NCI-H1048 (cell line): ENCODE measurements at places on chromosomes 6 and 20.

- DNase-seq = no peak
Measured at GRCh38 chr6:84462698-84463097, 235.3 kb upstream of the CEP162 start.

DNA sequence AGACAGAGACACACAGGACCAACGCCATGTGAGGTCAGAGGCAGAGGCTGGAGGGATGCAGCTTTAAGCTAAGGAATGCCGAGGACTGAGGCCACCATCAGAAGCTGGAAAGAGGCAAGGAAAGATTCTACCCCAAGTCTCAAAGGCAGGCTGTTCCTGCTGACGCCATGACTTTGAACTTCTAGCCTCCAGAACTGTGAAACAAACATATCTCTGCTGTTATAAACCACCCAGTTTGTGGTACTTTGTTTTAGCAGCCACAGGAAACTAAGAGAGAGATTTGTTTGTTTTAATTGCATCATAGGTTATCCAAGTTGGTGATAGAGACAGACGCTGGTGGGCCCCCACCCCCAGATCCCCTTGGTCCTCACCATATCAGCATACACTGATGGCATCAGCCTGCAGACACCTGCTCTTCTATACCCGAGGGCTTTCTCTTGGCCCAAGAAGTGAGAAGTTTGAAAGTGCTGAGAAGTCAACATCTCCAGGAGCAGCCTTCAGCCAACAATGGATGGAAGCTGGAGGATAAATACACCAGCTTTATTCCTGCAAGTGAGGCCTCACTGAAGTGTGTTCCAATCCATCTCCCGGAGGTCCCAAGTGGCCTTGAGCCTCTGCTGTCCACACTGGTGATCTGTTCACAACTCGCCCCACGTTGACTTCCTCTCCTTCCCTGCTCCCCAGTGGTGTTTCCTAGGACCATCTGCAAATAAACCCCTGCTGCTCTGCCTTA is 154.7 kb downstream of the BTBD3 start:
- DNase-seq = no peak

DNA sequence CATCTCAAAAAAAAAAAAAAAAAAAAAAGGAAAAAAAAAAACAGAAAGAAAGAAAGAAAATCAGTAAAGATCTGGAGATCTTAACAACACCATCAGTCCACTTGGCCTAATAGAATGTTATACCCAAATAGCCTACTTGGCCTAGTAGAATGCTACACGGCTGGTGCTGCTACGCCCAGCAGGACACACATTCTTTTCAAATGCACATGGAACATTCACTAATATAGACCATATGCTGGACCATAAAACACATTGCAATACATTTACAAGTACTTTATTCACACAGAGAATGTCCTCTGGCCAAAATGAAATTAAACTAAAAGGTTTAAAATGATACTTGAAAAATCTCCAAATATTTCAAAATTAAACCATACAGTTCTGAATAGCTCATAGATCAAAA is 80.0 kb upstream of the TNFAIP3 start:
- no peak for DNase-seq

GRCh38 chr6:36487698-36488097 is 44.9 kb downstream of the KCTD20 start:
- no peak for DNase-seq

GRCh38 chr20:44211177-44212039 is 837 bp upstream of the OSER1 start:
- no peak for DNase-seq

DNA sequence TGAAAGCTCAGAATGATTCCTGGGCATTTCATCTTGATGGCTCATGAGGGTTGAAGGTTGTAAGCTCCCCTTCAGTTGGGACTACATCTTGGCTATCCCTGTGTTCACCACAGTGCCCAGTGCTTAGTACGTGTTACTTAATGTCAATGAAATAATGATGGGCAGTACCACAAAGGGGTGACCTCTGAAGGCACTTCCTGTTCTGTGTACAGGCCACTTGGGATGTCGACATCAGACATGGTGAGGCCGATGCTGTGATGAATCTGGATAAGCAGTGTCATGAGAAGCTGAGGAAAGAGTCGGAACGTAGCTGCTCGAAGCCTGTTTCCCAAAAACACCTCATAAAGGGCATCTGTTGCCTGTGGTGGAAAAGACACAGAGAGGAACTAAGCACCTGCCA is 27.6 kb upstream of the RBL1 start:
- DNase-seq = no peak

- DNase-seq = no peak
Measured at GRCh38 chr20:12849225-12849910, 159.4 kb upstream of the SPTLC3 start.
